Fibroblast of skin of scalp (primary cell): ENCODE measurements at places on chromosomes 5 and 9.

GRCh38 chr9:130824079-130824478, 11.0 kb upstream of the ABL1 start:
- DNase-seq = no peak

DNA sequence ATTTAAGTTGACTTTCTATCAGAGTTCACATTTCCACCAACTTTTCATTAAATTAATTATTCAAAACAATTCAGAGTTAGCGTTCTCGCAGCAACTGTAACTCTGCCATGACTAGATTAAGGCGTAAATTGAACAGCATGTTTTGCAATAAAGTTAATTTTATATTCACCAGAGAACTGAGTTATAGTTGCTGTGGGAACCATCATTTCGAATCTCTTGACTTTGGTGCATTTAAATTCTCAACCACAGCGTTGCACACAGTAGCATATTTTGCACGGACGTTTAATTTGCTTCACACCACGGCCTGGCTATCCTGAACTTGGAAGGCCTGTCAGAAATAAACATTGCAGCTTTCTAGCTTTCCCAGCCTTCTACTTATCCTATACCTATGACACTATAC, 144.3 kb upstream of the WWC1 start:
- no peak for DNase-seq

GRCh38 chr5:10775646-10776045, 14.6 kb upstream of the DAP start:
- DNase-seq = no peak

DNA sequence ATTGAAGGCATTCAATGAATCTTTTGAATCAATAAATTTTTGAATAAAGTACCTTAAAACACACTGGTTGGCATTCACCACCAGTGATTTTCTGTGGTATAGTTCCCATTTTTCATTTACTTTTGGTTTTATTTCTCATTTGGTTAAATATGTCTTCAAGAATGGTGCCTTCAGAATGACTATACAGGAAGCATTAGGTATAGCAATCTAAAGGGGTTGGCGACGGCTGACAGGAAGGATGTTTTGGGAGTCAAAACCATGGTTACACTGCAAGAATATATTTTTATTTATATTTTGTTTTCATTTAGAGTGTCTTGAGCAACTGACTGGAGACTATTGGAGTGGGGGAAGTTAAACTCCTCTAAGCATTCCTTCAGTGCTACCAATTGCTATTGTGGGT, 235.7 kb downstream of the HTR1A start:
- DNase-seq = no peak

DNA sequence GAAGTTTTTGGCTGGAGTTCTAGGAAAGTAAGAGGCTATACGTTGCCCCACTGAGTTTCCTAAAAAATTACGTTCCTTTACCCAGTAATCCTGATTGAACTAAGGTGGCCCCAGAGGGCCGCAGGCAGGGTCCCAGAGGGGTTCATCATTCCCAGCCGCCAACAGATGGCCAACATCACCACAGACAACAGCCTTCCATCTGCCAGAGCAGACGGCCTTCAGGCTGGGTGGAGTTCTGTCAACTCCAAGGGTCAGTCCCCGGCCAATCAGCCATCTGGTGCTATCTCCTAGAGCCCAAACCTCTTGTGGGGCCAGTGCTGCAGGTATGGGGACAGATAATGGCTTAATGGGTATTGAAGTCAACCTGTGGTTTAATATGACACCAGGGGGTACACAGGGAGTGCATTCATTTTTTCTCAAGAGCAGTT, 30.4 kb downstream of the TBC1D2 start:
- DNase-seq = no peak

DNA sequence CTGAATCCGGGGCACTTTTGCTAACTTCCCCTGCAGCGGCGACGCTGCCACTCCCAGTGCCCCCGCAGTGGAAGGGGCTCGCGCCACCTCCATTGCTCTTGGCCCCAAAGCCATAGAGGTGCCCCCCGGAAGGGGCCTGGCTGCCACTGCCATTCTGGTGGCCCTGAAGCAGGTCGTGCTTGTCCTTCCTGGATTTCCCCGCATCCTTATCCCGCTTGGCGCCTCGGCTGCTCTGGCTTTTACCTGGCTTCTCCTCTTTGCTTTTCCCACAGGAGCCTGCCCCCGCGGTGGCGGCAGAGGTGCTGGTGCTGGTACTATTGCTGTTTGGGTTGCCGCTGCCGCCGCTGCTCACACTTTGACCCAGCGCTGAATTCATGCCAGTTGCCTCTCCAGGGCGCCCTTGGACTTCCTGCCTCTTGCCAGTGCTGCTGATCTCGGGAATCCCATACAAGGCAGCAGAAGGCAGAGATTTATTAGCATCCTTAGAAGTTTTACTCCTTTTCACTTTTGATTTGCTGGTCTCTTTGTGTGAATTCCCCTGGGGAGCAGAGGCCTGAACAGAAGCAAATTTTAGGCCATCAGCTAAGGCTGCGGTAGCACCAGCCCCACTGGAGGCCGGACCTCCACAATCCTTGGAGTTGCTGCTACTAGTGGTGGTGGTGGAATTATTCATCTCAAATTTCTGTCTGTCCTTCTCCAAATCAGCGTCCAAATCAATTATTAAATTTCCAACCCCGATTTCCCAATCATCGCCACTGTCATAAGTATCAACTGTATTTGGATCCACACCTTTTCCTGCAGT, 2.1 kb downstream of the ZNF608 start:
- peak; percentile 64 for DNase-seq

DNA sequence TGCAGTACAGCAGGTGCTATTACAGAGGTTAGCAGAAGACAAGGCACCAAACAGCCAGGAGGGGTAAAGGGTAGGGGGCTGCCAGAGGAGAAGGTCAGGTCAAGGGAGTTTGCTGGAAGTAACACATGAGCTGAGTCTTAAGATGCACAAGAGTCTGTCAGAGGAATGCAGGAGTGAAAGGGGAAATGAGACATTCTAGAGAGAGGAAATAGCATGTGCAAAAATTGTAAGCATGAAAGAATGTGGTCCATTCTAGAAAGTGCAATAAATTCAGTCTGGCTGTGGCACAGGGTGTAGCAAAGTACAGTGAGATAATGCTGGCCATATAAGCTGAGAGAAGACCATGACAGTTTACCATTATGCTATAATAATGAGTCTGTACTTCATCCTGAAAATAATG, 6.6 kb downstream of the GOLGA1 start:
- peak; percentile 7 for DNase-seq

DNA sequence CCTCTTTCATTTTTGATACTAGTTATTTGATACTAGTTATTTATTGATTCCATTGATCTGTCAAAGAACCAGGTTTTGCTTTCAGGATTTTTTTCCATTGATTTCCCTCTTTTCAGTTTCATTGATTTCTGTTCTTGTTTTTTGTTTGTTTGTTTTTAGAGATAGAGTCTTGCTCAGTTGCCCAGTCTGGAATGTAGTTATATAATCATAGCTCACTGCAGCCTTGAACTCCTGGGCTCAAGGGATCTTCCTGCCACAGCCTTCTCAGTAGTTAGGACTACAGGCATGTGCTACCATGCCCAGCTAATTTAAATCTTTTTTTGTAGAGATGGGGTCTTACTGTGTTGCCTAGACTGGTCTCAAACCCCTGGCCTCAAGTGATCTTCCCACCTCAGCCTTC, 49.9 kb downstream of the FSD1L start:
- no peak for DNase-seq

GRCh38 chr5:156411185-156411613, 84.2 kb downstream of the SGCD start:
- peak; percentile 63 for DNase-seq

- no peak for DNase-seq
These were observed 88.2 kb upstream of the PANK3 start for GRCh38 chr5:168667301-168667840.

DNA sequence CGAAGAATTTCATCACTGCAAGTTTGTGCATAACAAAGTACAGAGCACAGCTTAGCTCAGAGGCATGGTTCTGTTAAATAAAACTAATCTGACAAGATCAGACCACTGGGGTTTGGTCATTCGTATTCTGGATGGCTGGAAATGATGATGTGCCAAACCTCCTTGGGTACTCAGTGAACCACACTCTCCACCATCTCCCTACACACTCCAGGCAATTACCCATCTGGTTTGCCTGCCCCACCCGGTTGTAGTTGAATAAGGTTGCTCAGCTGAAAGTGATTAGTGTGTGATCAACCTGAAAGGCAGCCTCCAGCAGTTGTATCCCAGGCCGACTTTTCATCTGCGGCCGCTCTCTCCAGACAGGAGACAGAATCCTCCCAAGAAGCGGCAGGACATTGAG, 371.4 kb downstream of the TLE1 start:
- no peak for DNase-seq

GRCh38 chr5:473551-474192, 30.7 kb downstream of the EXOC3 start:
- DNase-seq = peak; percentile 22

GRCh38 chr5:132228241-132229035, 785 bp upstream of the P4HA2 start:
- no peak for DNase-seq

DNA sequence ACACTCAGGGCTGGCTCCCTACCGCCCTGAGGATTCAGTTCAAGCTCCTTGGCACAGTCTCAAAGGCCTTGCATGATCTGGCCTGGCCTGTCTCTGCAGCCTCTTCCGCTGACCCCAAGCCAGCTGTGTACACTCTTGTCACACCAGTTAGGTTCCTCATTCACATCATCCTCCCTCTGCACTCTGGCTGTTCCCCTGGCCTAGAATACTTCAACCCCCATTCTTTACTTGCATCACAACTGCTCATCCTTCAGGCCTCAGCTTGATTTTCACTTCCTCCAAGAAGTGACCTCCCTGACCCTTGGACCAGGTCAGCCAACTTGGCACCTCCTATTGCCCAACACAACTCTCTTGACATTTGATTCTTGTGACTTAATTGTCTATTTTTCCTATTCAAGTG, 18.9 kb upstream of the PFDN1 start:
- no peak for DNase-seq

- peak; percentile 17 for DNase-seq
These were observed 229.7 kb downstream of the MRPS30 start for GRCh38 chr5:45038366-45038987.

DNA sequence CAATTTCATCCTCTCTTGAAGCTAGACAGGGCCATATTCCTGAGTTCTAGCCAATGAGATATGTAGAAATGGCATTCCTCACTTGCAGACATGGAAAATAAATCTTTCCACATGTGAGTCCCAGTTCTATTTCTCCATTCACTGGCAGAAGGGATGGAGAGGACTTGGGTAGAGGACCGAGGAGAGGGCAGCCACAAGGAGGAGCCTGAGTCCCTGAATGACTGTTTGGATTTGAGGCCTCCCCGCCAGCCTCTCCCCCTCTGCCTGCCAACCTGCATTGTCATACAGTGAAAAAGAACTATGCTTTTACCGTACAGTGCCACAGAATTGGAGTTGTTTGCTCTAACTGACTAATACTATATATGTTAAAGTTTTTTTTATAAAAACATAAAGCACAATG, 583.0 kb upstream of the WWC1 start:
- DNase-seq = peak; percentile 46

- no peak for DNase-seq
These were observed 666.8 kb downstream of the PTPRD start for GRCh38 chr9:9945966-9946365.

GRCh38 chr9:81231011-81231410, 458.3 kb downstream of the TLE1 start:
- no peak for DNase-seq

GRCh38 chr9:108662091-108662875, 193.5 kb downstream of the ACTL7B start:
- peak; percentile 54 for DNase-seq

DNA sequence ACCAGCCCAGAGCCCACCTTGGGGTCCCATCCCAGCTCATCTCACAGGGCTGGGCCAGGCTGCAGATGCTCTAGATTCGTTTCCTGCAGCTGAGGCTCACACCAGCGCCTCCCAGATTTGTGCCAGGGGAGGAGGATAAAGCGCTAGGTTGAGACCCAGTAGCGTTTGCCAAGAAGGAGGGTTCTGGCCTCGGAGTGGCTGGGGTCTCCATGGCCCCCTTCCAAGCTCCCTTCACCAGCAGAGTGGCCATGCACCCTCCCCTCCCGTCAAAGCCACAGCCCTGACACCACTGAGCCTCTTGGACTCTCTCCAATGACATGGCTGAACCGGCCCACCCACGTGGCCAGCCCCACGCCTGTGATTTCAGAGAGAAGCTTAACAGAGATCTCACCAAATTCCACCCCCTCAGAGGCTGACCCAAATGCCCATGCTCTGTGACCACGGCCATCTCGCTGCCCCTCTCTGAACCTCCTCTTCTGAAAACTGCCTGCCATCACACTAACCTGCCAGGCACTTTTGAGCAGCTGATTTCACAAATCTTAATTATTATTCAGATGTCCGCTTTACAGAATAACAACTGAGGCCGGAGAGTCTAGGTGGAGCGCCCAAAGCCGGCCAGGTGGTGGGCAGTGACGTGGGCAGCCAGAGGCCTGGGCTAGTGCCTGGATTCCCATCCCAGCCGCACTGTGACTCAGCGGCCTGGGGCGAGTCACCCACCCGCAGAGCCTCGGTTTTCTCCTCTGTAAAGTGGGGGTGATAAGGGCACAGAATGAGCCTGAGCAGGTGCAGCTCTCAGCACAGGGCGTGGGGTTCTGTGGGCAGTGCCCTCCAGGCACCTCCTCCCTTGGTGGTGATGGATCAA, 155.7 kb downstream of the C9orf50 start:
- peak; percentile 43 for DNase-seq

GRCh38 chr9:133420392-133420827, 1.8 kb upstream of the ADAMTS13 start:
- no peak for DNase-seq

DNA sequence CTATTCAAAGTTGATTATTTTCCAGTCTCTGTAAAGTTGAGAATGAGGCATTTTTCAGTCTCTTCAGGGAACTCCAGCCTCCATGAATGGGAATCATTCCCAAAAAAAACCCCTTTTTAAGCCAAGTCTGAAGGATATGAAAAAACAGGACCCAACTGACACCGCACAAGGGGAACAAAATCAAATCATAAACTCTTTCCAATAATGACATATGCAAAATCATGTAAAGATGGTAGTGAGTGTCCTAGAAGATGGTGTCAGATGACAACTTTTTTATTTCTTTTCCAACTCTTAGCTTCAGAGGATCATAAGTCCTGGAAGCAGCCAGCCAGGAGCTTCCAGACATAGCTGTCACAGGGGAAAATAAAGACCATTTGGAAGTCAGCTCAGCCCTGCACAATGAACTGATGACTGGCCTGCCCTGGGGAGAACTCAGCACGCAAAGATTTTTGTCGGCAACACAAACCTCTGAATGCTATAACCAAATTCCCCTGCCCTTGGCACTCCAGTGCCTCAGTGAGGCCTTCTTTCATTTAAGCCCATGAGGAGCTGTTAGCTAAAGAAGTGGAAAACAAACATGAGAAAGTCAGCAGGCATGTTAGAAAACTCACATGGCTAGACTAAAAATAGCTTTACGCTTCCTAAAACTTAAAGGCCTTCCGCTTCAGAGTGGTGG, 85.4 kb downstream of the SLC1A3 start:
- DNase-seq = peak; percentile 91

GRCh38 chr9:37927132-37927531, 23.2 kb upstream of the SLC25A51 start:
- no peak for DNase-seq

GRCh38 chr5:45376417-45376816, 319.8 kb downstream of the HCN1 start:
- DNase-seq = no peak

- DNase-seq = no peak
These were observed 254.0 kb downstream of the DEPDC1B start for GRCh38 chr5:60445921-60446320.

- no peak for DNase-seq
These were observed 6.0 kb downstream of the CEL start for GRCh38 chr9:133067813-133068212.
